ENCODE measurements at places on chromosomes 2 and 18.

DNA sequence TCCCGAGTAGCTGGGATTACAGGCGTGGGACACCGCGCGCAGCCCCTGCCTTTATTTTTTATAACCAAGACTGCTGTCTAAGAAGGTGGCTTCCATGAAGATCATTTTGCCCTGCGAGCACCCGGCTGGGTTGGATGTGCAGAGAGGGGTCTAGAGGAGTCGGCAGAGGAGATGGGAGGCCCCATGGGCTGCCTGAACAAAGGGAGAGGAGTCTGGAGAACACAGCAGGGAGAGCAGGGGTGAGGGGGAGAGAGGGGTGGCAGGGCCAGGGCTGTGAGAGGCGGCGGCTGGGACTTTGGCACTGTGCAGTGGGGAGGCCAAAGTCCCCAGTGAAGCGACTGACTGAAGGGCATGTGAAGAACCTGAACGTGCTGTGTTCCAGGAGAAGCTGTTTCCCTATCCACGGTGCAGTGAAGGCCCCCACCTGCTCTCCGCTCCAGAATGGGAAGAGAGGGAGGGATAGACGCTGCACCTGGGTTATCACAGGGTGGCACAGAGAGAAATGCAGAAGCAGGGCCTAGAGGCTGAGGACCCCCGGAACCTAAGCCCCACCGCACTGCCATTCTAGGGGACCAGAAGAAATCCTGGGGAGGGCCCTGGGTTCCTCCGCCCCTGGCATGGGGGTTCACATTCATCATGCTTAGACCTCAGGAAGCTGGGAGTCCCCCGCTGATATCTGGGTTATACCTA lies 24.8 kb upstream of the FOSL2 start:
- DNase-seq, result no peak

- DNase-seq, result no peak
Observed at GRCh38 chr2:102601730-102602129, 17.6 kb upstream of the SLC9A2 start.

DNA sequence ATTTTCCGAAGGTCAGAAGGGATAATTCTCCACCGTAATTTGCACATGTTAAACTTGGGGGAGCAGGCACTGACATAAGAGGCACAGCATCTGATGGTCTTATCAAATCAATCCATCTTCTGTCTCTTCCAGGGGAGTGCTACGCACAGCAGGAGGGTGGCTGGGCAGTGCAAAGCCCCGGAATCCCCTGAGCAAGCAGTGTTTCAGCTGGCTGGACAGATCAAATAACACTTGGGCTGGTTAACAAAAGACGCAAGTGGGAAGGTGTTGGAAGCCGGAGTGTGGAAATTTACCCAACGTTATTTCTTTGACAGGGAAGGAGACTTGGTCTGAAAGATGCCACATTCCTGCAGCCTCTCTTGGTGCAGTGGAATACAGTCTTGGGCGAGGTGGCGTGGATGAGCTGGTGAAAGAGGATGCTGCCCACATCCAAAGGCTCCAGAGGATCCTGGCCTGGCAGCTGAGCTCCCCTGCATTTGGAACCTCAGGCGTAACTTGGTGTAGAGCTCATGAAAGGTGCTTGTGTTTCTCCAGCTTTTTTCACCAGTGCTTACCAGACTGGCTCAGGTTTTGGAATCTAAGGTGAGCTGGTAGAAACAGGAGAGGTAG lies 103.0 kb downstream of the MAPK4 start:
- no peak for DNase-seq

DNA sequence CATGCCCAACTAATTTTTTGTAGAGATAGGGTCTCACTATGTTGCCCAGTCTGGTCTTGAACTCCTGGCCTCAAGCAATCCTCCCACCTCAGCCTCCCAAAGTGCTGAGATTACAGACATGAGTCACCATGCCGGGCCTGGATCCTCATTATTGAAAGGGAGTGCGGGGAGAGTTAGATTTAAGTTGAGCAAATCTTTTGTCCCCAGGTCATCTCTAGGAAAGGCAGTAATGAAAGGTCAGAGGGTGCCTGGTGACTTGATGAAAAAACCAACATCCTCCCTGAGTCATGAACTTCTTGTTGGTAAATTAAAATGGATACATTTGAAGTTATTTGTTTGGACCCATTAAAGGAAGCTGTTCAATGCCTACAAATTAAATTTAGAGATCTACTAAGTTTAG lies 25.1 kb downstream of the STAT4 start:
- no peak for DNase-seq

DNA sequence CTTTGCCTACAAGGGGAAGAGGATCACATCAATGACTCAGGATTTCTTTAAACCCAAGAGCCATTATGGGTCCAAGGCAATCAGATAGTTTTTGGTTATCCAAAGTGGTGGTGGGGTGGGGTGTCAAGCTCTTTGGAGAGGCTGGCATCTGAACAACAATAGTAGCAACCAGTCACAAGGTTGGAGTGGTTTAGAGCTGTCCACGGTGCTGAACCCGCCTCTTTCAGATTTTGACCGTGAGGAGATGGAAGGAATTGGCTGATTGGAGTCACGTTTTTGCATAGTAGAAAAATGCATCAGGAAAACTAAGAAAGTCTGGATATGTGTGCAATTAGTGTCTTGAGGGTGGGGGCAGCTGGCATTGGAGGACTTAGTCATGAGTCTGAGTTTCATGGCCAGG lies 159.9 kb downstream of the LOXHD1 start:
- peak; percentile 56 for DNase-seq

GRCh38 chr18:26383454-26384270 lies 157.4 kb downstream of the TAF4B start:
- DNase-seq, result peak; percentile 74

DNA sequence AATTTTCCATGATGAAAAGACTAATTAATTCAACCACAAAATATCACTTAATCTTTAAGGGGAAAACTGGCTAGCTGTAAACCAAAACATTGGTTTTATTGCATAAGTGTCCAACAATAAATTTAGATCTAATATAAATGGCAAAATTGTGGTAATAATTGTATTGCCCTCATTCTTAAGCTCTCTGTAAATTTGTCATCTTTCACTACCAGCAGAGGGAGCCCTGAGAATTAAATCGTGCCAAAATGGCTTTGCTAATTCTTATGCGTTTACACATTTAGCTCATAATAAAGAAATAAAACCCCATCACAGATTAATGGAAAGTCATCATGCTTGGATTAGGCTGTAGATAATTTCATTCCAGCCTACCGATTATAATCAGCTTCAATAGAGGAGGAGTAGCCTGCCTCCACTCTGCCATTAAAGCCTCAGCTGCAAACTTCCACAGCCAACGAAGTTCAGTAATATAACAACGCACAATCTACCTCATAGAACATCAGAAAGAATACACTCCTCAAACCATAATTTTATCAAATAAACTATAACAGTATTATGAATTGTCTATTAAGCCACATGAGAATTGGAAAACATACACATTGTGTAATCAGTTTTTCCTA lies 70.0 kb upstream of the ATP5MC3 start:
- DNase-seq, result peak; percentile 55

DNA sequence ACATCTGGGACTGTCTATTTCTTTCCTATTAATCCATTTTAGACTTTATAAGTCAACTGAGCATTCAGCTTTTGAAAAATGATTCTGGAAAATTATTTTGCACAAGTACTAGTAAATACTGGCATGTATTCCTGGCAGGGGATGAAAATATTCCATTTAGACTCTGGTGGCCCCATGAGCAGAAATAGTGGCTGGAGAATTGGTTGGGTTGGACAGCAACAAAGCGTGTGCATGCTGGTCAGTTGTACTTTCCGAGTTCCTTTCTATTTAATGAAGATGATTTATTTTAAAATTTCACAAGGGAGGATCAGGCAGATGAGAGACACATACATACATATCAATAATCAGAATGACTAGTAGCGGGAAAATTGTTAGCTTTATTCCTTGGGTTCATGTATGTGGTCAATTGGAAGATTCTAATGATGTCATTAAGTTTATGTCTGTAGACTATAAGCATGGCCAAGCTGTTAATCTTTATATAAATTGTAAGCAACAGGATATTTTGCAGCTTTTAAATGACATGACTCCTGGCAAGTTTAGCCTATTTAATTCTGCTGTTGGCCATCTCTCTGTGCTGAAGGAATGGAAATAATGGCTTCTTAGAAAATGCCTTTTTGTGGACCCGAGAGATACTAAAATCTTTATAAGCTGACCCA lies 541.6 kb downstream of the SLC4A3 start:
- DNase-seq, result no peak

GRCh38 chr2:187576906-187577305 lies 22.7 kb upstream of the TFPI start:
- DNase-seq, result no peak

- DNase-seq, result no peak
Observed at GRCh38 chr2:129233751-129234406, 745.6 kb upstream of the RAB6C start.

GRCh38 chr2:232721882-232722281 lies 24.8 kb downstream of the GIGYF2 start:
- DNase-seq, result no peak

GRCh38 chr18:79507076-79507545 lies 111.4 kb downstream of the NFATC1 start:
- DNase-seq, result no peak

DNA sequence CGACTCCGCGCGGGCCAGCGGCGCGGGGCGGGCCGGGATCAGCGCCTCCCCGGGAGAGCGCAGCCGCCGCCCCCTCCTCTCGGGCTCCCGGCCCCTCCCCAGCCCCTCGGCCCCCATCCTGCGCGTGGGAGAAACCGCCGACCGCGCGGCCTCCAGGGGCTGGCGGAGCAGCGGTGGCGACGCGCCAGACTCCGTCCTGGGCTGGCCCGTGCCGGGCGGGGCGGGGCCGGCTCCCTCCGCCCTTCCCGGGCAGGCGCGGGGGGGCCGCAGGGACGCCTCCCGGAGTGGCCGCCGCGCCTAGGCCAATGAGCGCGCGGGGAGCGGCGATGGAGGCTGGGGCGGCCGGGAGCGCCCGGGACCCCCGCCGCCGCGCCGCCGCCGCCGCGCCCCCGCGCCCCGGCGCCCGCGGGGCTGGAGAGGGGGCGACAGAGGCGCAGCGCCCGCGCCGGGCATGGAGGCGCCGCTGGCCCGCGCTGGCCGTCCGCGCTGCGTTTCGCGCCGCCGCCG lies 49.1 kb downstream of the KCNIP3 start:
- DNase-seq, result peak; percentile 65

- DNase-seq, result no peak
Observed at GRCh38 chr2:9797681-9798556, 45.4 kb upstream of the TAF1B start.

GRCh38 chr2:96150007-96150640 lies 4.9 kb upstream of the DUSP2 start:
- DNase-seq, result no peak

DNA sequence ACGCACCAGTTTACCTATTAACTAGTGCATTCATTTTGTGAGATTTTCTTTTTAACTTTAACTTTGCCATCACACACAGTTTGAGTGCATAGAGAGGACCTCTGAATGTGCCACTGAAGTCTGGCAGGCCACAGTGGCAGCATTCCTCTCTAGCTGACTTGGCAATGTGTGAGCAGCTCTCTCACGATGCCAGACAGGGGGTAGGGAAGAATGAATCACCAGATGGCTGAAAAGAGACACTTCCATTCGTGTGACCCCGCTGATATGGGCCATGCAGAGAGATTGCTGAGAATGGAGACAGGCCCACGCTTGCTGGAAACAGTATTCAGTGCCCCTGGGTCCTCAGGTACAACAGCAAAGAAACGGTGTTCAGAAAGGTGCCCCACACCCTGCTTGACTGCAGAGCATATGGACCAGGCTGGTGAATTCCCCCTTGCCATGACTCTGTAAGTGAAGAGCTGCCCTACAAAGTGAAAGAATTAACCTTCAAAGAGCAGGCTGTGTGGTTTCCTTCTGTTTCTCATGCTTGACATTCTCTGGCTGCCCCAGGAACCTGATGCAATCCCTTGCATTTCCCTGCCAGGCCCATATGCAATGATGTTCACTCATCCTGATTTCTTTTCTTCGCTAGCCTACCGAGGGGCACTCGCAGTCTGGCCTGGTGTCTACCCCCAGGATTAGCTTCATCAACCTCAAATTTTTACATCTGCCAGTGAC lies 236.1 kb downstream of the CDH20 start:
- DNase-seq, result no peak

DNA sequence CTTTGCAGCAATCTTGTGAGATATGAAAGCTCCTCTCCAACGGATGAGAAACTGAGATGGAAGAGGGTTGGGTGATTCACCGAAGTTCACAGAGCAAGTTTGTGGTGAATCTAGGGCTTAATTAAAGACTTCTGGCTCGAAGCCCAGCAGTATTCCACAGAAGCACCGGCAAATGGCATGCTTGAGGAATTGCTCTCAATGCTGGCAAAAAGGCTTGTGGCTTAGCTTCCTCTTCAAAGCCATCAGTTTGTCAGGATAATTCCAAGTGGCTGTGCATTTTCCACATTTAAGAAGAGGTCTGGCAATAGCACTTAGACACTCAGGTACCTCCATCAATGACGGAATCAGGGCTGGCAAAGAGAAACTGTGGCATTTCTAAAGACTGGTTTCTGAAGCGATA lies 98.7 kb upstream of the SLC66A3 start:
- DNase-seq, result peak; percentile 7

DNA sequence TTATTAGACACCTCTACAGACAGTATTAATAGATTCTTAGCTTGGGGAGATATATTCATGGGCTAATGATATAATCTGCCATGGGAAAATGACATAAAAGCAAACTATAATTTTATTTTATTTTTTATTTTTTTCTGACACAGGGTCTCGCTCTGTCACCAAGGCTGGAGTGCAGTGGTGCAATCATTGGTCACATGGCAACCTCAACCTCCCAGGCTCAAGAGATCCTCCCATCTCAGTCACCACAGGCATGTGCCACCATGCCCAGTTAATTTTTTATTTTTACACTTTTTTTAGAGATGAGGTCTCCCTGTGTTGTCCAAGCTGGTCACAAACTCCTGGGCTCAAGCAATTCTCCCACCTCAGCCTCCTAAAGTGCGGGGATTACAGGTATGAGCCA lies 39.3 kb downstream of the RTN4 start:
- no peak for DNase-seq

DNA sequence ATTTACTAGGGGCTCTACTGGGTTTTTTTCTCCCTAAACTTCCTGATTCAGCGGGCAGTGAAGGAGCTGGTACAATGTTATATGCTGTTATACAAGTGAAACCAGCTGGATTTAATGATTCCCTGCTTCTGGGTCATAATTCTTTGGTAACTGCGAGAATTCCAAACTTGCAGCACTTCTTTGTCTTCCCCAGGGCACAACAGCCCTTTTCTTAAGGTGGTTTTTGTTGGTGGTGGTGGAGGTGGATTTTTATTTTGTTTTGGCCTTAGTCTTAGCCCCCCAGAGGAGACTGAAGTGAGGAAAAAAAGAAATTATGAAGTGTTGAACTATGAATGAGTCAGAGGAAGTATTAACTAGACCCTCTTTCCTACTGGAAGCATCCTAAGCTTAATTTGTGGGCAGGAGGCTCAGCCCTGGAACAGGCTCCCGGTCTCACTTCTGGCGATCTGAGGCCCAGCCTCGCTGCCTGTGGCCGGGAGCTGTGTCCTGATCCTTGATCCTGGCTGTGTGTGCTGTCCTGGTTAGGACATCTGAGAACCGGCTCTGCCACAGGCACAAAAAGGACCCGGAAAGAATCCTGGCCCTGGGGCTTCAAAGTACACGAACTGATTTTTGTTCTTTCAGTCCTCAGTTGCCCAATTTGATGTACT lies 141.9 kb downstream of the LYPD6B start:
- DNase-seq, result no peak

GRCh38 chr2:57598551-57598950 lies 448.1 kb upstream of the VRK2 start:
- no peak for DNase-seq
